Fibroblast of the aortic adventitia (primary cell): ENCODE measurements at places on chromosomes 2 and 18. TPM values are rescaled to one million over a fixed set of nuclear protein-coding genes. Genes with fewer than 3 reads are reported as not detected.

The ALK gene
- 0.27 and 0.82 TPM in 2 replicates for total RNA-seq

DNA sequence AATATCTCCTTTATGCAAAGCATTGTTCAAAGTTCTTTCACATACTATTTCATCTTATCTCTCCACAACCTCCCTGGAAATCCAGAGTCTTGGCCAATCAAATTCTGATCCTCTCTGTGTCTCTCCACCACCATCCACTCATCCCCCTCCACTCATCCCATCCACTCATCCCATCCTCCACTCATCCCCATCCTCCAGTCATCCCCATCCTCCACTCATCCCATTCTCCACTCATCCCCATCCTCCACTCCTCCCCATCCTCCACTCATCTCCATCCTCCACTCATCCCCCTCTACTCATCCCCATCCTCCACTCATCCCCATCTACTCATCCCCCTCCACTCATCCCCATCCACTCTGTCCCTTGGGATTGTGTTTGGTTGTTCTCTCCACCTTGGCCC lies 101.1 kb downstream of the BCL2 start:
- no peak for DNase-seq

- no peak for DNase-seq
These were observed 53.2 kb upstream of the GPR17 start for GRCh38 chr2:127592761-127593227.

DNA sequence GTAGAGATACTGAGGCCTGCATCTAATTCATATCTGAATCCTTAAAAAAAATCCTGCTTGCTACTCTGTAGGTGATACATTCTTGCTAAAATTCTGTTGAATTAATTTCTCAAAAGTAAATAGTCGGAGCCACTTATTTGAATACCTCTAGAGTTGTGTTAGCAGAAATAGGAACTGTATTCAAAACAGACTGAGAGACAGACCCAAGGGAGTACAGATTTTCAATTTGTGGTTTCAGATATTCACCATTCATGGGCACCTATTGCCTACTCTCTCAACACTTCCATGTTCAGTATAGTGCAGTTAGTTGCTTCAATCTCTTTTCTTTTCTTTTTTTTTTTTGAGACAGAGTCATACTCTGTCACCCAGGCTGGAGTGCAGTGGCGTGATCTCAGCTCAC lies 46.6 kb upstream of the CTLA4 start:
- no peak for DNase-seq

DNA sequence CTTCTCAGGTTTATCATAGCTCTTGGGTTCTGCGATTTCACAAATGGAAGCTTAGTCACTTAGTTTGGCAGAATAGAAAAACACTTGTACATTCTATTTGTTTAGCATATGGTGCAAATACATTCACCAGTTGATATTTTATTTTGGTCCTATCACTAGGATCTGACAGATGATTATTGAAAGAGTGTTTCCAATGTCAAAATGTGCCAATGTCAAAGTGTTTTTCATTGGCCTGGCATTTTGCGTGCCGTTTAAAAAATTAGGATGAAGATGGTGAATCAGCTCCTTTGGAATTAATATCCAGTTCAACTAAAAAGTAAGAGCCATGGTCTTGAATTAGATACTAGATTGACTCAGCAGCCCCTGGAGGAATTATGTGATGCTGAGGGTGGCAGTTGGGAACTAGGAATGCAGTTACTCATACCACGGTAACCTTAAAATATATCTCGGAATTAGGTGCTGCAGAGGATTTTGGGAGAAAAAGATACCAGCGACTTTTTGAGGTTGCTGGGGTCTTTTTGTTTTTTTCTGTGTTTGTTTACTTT lies 87.0 kb downstream of the SPHKAP start:
- peak; percentile 9 for DNase-seq

DNA sequence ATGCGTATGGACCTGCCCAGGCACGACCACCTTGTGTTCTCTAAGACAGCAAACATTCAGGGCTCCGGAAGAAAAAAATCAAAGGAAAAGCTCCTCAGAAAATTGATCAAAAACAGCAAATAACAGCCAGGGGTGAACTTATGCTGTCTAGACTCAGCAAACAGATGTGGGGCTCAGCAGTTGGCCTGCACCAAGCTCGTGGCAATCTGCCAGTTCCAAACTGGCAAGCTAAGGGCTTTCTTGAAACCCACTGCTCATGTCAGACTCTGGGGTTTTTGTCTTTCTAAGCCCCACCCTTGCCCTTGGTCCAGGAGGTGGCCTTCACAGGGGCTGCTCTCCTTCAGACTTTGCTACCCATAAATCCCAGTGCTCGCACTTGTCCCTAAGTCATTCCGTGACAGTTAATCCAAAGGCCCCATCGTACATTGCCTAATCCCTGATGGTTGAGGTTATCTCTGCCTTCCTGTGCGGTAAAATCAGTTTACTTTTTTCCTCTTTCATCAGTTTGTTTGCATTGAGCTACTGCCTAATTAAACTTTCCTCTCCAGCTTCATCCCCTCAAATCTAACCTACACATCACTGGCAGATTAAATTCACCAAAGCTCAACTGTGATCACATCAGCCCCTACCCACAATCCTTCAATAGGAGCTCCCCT lies 408.0 kb downstream of the LRATD1 start:
- no peak for DNase-seq

The EPB41L3 gene
- total RNA-seq = 28.0 and 37.3 TPM in 2 replicates

DNA sequence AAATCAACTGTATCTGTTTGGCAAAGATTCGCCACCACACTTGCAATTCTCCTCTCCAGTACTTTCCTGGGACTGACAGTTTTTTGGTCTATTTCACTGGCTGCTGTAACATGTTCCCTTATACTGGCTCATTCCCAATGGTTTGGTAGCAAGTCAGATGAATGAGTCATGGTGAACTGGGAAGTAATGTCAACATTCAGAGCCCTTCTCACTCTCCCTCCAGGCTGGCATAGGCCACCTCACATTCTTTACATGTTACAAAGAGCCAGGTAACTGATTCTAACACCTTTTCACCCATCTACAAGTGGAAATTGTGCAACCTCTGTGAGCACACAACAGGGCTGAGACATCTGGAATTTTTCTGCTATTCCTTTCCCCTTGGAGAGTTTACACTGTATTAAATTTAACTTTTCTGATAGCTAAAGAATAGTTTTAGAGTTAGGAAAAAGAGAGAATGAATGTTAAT lies 111.3 kb upstream of the TLK1 start:
- DNase-seq = peak; percentile 97

GRCh38 chr2:44549099-44549471 lies 187.3 kb downstream of the CAMKMT start:
- peak; percentile 90 for DNase-seq

The KIAA2012 gene
- total RNA-seq = not detected in 2 replicates

The SPIRE1 gene
- total RNA-seq = 27.7 and 43.4 TPM in 2 replicates

DNA sequence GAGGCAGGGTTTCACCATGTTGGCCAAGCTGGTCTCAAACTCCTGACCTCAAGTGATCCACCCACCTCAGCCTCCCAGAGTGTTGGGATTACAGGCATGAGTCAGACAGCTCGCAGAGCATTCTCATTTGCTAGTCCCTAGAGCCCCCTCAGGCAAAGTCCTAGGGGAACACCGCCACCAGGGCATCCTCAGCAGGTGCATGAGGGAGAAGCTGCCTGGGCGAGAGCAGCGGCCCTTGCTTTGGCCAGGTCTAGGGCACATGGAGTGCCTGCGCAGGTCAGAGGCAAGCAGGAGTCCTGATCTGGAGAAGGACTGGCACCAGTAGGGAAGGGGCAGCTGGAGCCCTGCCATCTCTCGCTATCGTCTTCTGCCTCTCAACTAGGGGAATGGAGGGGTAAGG lies 32.4 kb downstream of the NGEF start:
- DNase-seq = no peak

The CSRNP3 gene
- total RNA-seq = 2.3 and 3.4 TPM in 2 replicates

The TTC21B gene
- total RNA-seq = 17.8 and 22.4 TPM in 2 replicates

- peak; percentile 28 for DNase-seq
These were observed 32.7 kb upstream of the ABCA12 start for GRCh38 chr2:215171151-215171550.
